ENCODE measurements at places on chromosomes 13 and 19.

GRCh38 chr13:76865996-76866503 is 20.2 kb downstream of the KCTD12 start:
- no peak for DNase-seq

DNA sequence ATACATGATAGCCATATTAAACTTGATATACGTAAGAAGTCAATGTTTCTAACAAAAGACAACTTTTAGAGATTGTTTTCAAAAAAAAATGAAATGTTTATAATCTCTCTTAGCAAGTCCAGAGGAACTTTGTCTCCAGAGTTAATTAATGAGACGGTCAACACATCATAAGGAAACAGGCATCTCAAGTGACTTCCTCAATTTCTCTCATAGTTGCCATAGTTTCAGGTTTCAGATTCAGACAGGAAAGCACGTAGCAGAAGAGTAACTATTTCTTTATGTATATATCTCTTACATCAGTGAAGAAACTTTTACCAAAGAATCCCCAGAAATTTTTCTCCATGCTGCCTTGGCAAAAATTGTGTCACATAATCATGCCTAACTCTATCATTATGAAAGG is 159.6 kb upstream of the ATXN8OS start:
- no peak for DNase-seq

DNA sequence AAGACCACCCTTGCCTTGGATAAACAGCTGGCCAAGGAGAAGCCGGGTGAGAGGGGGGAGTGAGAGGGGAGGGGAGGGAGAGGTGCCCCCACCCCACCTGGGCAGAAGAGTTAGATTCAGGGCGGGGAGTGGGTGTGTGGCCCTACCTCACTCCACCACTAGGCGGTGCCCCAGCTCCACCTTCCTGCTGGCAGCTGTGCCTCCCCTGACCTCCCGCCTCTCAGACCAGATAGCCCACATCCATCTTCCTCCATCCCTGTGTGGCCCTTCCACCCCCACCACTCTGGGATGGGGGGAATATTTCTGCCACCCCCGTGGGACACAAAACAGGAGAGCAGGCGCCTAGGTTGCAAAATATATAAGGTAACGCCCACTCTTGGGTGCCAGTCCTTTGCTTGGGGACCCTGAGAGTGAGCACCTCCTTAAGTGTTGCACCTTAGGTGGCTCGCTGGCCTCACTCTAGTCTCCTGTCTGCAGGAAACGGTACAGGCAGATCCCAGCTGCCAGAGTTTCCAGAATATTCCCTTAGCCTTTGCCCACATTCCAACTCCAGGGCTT is 13.8 kb upstream of the EHD2 start:
- DNase-seq: peak; percentile 21

DNA sequence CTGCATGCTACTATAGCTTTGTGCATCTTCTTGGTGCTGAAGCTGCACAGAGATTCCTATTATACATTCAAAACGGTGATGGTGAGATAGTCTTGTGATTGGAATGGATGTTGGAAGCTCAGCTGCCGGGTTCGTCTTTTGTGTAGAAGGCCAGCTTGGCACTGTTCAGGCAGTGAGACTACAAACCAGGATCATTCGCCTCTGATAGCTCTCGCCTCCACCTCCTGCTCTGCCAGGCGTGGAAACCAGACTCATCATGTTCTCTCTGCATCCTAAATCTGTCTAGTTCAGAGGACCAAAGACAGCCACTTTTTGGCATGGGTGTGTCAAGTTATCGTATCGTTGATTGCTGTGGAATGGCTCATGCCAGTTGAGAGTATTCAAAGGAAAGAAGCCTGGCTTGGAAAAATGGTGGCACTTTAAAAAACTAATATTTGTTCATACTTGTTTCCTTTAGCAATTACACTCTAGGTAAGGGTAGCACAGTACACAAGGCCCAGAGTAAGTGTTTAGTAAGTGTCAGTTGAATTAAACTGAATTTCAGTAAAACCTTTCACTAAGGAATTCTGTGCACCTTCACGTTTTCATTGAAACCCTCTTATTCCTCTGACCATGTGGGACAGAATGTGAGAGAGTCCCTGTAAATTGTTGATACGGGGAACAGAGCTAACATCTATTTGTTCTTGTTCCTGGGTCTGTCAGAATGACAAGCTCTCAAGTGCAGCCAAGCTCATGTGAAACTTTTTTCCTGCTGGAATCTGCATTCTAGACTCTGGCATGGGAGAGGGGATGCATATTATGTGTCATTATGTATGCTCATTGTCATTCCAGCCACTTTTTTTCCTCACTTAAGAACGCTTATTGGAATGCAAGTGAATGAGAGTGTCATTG is 69.8 kb downstream of the DPY19L3 start:
- DNase-seq: no peak

DNA sequence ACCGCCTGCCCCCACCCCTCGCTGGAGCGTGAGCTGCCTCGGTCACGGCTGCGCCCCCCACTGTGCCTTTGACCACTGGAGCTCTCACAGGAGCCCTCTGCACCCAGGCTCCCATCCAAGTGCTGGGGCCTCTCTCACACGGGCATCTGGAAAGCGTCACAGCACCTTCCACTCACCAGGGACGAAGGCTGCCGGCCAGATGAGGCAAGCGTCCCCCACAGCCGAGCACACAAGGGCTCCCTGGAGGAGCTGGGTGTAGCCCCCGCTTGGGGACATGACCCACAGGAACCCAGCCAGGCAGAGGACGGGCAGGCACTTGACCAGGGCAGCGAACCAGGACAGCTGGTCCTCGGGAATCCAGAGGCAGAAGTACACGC is 560 bp downstream of the TMEM86B start:
- no peak for DNase-seq

GRCh38 chr13:42847891-42848663 is 66.7 kb downstream of the FAM216B start:
- no peak for DNase-seq

GRCh38 chr19:35938282-35939224 is 2.4 kb downstream of the LRFN3 start:
- DNase-seq: no peak

- DNase-seq: no peak
Observed at GRCh38 chr13:33090755-33091414, 74.7 kb downstream of the KL start.

DNA sequence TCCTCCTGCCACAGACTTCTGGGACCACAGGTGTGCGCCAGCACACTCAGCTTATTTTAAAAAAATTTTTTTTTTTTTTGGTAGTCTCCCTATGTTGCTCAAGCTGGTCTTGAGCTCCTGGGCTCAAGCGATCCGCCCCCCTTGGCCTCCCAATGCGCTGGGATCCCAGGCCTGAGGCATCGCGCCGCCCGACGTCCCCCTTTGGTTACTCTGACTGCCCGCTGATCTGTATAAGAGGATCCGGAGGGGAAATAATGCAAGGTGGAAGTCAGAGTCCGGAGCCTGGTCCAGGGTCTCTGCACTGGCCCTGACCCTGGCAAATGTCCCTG is 486 bp upstream of the ZNF805 start:
- no peak for DNase-seq

- DNase-seq: no peak
Observed at GRCh38 chr13:21232196-21232595, 55.7 kb downstream of the MRPL57 start.

DNA sequence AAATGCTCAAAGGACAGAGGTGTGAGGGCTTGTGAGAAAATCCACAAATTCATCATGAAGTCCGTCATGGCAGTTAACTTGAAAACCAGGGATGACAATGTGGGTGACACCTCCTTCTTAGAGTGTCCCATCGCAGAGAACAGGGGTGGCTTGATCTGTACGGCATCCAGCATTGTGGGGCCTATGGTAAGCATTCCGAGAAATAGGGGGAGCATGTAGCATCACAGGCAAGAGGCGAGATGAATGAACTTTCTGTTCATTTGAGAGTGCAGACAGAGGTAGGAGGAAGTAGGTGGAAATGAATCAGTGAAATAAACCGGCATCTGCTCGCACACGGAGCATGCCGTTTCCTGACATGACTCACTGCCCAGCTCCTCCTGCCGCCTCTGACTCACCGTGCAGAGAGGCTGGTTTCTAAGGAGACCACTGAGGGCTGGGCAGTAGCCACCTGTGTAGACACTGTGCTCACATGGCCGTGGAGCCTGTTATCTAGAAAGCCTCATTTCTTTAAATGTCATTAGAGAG is 339.0 kb downstream of the RFC3 start:
- no peak for DNase-seq

GRCh38 chr19:51271067-51271466 is 20.2 kb downstream of the SIGLECL1 start:
- DNase-seq: no peak

DNA sequence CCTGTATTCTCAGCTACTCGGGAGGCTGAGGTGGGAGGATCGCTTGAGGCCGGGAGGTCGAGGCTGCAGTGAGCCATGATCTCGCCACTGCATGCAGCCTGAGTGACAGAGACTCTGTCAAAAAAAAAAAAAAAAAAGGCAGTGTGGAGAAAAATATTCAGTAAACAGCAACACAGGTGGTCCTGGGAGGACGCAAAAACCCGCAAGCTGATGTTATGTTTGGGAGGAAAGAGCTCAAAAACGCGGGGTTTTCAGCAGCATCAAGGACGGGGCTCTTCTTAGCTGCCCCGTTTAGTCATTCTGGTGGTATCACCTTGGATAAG is 599 bp upstream of the ZNF784 start:
- no peak for DNase-seq

GRCh38 chr13:44686531-44686934 is 110.4 kb upstream of the TSC22D1 start:
- DNase-seq: no peak

- no peak for DNase-seq
Observed at GRCh38 chr19:10567656-10568055, 1.1 kb downstream of the CDKN2D start.

GRCh38 chr19:9487016-9487415 is 11.4 kb downstream of the ZNF560 start:
- no peak for DNase-seq

- no peak for DNase-seq
Observed at GRCh38 chr13:52707375-52707774, 32.2 kb downstream of the CNMD start.

DNA sequence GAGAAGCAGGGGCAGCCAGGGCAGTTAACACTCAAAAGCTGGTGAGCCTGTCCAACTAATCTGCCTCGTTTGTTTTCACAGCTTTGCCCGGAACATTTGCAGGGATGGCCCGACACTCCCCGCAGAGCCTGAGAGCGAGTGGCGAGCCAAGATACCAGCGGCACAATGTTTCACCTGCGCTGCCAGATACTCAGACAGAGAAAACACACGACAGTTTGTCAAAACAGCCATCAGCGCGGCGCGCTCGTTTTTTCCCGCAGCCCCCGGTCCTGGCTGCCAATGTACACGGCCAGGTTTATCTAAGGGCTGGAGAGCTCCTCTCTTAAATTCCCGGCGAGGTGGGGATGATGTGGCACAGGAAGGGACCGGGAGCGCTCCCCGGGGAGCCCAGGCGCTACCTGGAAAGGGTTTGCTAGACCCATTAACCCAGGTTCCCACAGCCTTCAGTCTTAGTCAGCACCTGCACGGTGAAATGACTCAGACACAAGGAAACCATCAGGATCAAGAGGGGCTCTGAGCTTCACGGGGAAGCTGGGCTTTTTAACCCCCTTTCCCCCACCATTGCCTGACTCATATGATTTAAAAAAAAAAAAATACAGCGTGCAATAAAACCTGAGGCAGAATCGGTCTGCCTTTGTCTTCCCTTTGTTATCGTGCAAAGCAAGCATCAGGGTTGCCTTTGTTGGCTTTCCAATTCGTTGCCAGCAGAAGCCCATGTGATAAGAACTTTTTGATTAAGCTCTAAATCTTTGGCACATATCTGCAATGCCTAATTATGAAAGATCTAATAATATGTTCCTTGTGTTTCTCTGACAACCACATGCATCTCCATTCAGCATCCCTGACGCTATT is 186.2 kb downstream of the EFNB2 start:
- DNase-seq: no peak

DNA sequence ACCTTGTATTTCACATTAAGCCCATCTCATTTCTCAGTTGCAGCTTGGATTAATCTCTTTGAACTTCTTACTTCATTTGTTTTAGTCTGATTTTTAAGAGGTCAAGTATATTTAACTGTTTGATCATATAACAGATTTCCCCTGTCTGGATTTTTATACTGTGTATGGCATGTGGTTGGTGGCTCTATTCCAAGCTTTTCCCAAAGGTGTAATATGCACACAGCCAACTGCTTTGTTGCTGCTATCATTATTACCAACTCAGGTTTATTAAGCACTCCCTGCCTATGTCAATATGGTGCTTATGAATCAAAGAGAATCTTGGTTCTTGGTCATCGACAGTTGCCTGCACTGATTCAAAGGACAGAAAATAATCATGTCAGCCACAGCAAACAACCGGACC is 92.6 kb downstream of the RAP2A start:
- no peak for DNase-seq

- no peak for DNase-seq
Observed at GRCh38 chr19:15107061-15108010, at the start of gene SYDE1. SYDE1 (plus strand) TSS chr19:15107401; CDS start chr19:15107434, 33 bp downstream.

DNA sequence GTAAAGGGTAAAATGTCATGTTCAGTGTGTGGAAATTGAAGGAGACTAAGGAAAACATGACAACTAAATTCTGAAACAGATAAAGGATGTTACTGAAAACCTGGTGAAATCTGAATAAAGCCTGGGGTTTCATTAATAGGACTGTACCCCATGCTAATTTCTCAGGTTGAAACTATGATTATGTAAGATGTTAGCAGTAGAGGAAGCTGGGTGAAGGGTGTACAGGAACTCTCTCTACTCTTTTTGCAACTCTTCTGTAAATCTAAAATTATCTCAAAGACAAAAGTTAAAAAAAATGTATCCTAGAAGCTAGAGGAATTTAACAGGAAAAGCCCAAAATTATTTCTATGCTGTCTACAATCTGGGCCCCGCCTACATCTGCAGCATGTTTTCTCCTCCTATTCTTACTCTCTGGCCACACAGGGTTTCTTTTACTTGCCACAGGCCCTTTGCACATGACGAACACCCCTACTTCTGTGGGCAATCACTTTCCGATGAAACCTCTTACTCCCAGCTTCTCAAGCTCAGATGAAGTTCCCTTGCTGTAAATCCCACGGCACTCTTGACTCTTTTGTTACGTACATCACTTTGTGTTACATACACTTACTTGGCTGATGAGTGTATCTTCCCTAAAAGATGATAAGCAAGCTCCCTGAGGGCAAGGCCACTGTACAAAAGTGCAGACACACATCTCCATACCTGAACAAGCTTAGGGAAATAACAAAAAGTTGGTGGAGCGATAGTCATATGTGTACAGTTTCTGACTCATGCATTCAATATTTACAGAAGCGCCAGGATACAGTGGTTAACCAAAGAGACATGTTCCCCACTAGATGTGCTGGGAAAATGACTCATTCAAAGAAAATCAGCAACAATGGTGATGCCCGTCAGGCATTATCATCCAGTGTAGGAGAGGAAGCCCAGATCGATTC is 32.6 kb downstream of the RUBCNL start:
- no peak for DNase-seq

GRCh38 chr13:99386911-99387788 is 80.0 kb upstream of the GPR183 start:
- DNase-seq: peak; percentile 78

GRCh38 chr19:35320065-35320713 is 8.8 kb upstream of the CD22 start:
- DNase-seq: no peak

- DNase-seq: no peak
Observed at GRCh38 chr19:29873801-29874575, 62.2 kb downstream of the CCNE1 start.

- DNase-seq: no peak
Observed at GRCh38 chr13:112877066-112877465, 91.9 kb upstream of the MCF2L start.

- DNase-seq: no peak
Observed at GRCh38 chr13:30746791-30747190, 11.4 kb downstream of the ALOX5AP start.

Measured in T follicular helper cell (primary cell).